ENCODE measurements at places on chromosomes 13 and 19.

- no peak for DNase-seq
Measured at GRCh38 chr13:34391076-34391475, 551.0 kb upstream of the NBEA start.

- no peak for DNase-seq
Measured at GRCh38 chr19:34165295-34165738, 7.0 kb upstream of the LSM14A start.

- no peak for DNase-seq
Measured at GRCh38 chr19:49553451-49554271, 25.9 kb downstream of the RCN3 start.

DNA sequence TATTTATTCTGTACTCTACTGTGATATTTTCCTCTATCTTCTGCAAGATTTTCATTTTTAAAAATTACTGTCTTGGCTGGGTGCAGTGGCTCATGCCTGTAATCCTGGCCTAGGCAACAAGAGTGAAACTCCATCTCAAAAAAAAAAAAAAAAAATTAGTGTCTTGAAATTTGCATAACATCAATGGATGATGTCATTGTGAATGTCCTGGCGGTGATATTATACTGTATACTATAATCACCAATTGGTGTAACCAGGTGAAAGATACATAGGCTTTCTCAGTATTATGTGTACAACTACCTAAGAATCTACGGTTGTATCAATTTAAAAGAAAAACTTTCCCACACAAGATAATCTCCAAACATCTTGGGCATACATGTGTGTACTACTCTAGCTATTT lies 15.2 kb downstream of the ZNF331 start:
- no peak for DNase-seq

- no peak for DNase-seq
Measured at GRCh38 chr13:29081036-29081435, 260.9 kb downstream of the MTUS2 start.

- DNase-seq, result no peak
Measured at GRCh38 chr13:44929692-44930091, 59.6 kb downstream of the NUFIP1 start.

GRCh38 chr13:104809483-104809882 lies 1726.0 kb downstream of the EFNB2 start:
- no peak for DNase-seq
